ENCODE measurements at places on chromosomes 11 and 22.

DNA sequence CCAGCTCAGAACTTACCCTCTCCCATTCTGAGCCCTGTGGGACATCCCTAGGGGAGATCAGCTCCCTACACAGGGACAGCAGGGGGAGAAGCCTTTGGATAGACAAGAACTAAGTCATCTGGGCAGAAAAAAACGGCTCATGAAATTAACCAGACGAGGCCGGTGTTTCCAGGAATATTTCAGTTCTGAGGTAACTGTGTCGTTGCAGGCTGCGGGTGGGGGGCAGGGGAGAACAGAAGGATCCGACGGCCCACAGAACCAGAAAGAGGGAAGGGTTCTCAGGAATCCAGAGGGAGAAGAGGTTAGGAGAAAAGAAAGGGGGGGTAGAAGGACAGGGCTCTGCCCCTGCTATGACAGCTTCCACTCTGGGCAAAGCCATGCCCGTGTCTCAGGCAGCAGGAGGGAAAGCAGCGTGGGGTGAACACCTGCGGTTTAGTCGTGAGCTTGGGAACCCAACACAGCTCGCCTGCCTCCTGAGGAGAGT, 3.6 kb downstream of the CLCF1 start:
- DNase-seq, result no peak

GRCh38 chr11:69593851-69594250, 47.1 kb upstream of the CCND1 start:
- no peak for DNase-seq

DNA sequence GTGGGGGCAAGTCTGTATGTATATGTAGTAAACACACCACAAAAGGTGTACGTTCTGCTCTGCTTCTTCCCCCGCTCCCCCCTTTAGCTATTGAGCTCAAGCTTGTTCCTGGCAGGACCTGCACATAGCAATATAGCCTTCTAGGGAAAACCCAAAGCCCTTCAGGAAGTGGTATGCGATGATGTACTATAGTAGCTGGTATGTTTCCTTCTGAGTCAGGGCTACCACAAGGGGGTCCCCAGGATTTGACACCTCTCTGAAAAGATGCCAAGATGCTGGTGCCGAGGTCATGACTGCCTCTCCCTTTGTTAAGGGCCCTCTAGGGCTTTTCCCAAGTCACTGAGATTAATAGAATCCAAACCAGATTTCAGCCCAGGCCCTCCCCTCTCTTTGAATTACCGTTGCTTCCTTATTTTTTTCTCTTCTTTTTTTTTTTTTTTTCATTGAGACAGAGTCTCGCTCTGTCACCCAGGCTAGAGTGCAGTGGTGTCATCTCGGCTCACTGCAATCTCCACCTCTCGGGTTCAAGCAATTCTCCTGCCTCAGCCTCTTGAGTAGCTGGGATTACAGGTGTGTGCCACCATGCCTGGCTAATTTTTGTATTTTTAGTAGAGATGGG, 268.4 kb downstream of the ETS1 start:
- DNase-seq, result no peak

- no peak for DNase-seq
Observed at GRCh38 chr22:39292031-39292462, 27.4 kb downstream of the RPL3 start.

- DNase-seq, result no peak
Observed at GRCh38 chr22:45226503-45227186, 14.0 kb downstream of the KIAA0930 start.

GRCh38 chr22:19691007-19691720, 23.1 kb upstream of the SEPTIN5 start:
- DNase-seq, result no peak

- DNase-seq, result no peak
Observed at GRCh38 chr11:108639146-108639545, 25.7 kb upstream of the DDX10 start.

GRCh38 chr11:129894278-129895125, 876 bp downstream of the NFRKB start:
- DNase-seq, result no peak

Data from NT2/D1 (cell line).